Activated CD4-positive, alpha-beta T cell treated with anti-CD3 and anti-CD28 coated beads, Interleukin-2, amount 10 ng/mL, durations not matched to agents 7 days and 5 days (primary cell): ENCODE measurements at places on chromosomes 12 and 14. TPM values are rescaled to one million over a fixed set of nuclear protein-coding genes. Genes with fewer than 3 reads are reported as not detected.

GRCh38 chr14:21197418-21198205 is 41.7 kb upstream of the OR5AU1 start:
- no peak for DNase-seq
- H3K4me1 ChIP-seq, result peaks cover under 1% of the 10 kb centered on the region
- H3K36me3 ChIP-seq, result peaks cover 4% of the 10 kb centered on the region
- no peak overlapping the region for H3K27ac ChIP-seq
- H3K4me3 ChIP-seq, result peak overlapping the region; percentile 0

The SYT1 gene
- not detected for total RNA-seq

GRCh38 chr14:61733972-61734371 is 28.2 kb upstream of the SNAPC1 start:
- DNase-seq, result no peak
- H3K27me3 ChIP-seq, result no peaks in the 10 kb centered on the region
- H3K4me3 ChIP-seq, result no peak overlapping the region
- no peak overlapping the region for H3K27ac ChIP-seq
- H3K36me3 ChIP-seq, result peaks cover 56% of the 10 kb centered on the region
- peaks cover 22% of the 10 kb centered on the region for H3K4me1 ChIP-seq

DNA sequence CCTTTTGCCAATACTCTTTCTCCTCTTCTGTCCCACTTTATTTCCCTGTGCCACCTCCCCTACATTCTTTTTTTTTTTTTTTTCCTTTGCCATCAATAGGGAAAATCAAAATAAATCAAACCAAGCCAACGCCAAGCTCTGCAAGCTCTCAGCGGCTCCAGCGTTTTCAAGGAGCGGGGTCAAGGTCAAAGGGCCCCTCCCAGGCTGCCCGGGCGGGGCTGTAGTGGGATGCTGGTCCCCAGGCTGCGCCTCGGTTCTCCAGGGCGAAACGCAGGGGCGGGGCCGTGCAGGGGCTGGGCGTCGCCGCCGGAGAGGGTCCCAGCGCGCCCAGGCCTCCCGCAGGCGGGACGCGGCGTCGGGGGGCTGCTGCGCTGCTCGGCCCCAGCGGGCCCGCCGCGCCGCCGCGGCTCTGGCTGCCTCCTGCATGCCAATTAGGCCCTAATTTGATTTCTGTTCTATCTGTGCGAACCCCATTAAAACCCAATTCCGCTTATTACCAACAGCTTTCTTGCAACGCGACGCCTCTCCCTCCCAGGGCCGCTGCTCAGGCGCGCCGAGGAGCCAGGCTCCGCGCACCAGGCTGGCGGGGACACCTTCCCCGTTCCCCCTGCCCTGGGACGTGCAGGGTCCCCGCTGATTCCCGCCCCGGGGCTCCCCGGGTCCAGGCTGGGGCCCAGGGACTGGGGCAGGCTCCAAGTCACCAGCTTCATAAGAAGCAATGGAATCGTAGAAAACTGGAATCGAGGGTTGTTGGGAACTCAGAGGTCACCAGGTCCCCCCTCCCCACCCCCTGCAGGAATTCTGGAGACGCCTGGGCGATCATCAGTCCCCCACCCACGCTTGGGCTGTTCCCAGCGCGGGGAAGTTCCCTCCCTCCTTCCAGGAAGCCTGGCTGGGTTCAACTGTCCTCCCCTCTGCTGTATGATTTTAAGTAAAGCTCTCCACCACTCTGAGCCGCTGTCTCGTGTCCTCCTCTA is 50.7 kb upstream of the MAP1LC3B2 start:
- H3K27me3 ChIP-seq, result peaks cover 29% of the 10 kb centered on the region
- no peak overlapping the region for H3K4me3 ChIP-seq
- no peak overlapping the region for H3K27ac ChIP-seq
- no peaks in the 10 kb centered on the region for H3K4me1 ChIP-seq
- DNase-seq, result no peak
- H3K36me3 ChIP-seq, result no peaks in the 10 kb centered on the region

The RNF31 gene
- total RNA-seq, result 160 TPM
